ENCODE measurements at places on chromosomes 7 and 10.
A peak's percentile ranks its signal among the peaks of the same experiment; 100 is the strongest.

- no peak for DNase-seq
These were observed 88.5 kb downstream of the AVL9 start for GRCh38 chr7:32583791-32584190.

DNA sequence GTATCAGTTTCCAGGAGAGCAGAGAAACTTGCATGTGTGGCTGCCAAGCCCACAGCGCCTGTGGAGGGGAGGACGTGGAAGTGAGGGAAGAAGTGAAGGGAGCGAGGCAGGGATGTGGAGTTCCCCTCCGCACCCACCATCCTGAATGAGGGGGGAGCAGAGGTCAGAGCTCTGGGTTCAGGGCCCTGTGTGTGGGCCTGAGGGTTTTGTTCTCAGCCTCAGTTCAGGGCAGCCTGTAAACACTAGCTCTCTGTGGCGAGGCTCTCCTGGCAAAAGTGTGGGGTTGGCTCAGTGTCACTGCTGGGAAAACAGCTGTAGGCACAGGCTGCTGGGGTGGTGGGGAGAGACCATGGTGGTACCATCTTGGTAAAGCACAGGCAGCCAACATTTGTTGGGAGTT lies 108.4 kb downstream of the C10orf105 start:
- DNase-seq = no peak

DNA sequence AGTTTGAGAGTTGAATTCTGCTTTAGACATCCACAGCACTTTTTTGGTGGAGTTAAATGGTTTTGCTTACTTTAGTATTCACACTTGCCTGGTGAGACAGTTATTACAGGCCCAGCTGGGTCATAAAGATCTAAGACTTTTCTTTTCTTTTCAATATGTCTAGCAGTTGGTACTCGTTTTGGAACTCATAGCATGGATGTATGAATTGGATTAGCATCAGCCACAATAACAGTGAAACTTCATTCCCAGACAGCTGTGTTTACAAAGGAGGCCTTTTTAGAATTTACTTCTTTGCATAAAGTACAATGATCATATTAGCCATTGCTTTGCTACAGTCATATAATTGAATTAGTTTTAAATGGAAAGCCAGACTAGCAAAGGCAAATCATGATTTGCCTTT lies 168.4 kb upstream of the DKK1 start:
- DNase-seq = no peak

GRCh38 chr7:111212857-111213523 lies 122.1 kb downstream of the LRRN3 start:
- DNase-seq = no peak

DNA sequence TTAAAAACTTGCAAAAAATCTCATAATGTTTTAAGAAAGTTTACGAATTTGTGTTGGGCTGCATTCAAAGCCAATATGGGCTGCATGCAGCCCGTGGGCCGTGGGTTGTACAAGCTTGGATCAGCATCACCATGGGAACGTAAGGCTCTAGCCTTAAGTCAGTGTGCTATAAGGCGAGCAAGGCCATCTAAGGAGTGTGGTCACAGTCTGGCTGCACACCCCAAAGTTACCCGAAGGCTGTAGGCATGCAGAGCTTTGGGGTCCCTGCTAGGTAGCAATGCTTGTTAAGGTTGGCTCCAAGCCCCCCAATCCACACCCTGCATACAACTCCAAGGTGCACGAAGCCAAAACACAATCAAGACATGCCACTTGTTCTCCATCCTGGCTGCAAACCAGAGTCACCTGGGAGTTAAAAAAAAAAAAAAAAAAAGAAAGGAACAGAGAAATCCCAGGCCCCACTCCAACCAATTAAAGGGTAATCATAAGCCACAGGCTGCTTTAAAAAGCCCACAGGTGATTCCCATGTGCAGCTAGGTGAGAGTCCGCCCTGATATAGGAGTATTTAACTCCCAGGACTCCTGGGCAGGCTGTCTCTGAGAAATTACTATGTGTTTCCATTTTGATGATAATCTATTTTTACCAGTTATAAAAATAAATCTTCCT lies 8.5 kb upstream of the PNLIPRP2 start:
- DNase-seq = no peak

- DNase-seq = no peak
These were observed 493.0 kb downstream of the LRMDA start for GRCh38 chr10:75924309-75924902.

- no peak for DNase-seq
These were observed 53.4 kb upstream of the SLC35B4 start for GRCh38 chr7:134370135-134370534.

DNA sequence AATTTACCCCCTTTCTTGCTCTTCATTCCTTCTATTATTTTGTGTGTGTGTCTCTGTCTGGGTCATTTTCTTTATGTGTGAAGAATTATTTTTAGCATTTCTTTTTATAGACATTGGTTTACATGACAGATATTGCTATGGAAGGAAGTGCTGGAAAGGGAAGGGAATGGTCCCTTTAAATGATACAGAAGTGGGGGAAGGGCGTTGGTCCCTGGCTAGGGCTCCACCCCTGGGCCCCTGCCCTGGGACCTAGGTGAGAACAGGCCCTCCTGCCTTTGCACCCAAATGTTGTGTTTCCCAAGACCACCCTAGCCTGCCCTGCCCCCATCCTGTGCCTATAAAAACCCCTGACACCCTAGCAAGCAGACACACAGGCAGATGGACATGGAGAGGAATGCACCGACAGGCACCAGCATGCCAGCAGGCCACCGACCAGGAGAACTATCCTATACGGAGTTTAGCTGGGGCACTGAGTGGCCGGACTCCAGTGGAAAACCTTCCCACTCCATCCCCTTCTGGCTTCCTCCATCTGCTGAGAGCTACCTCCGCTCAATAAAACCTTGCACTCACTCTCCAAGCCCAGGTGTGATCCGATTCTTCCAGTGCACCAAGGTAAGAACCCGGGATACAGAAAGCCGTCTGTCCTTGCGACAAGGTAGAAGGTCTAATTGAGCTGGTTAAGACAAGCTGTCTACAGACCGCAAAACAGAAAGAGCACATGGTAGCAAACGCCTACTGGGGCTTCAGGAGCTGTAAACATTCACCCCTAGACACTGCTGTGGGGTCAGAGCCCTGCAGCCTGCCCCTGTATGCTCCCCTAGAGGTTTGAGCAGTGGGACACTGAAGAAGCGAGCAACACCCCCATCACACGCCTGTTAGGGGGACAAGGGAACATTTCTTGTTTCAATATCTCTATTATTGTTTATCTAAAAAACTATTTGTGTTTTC lies 515.7 kb downstream of the SORCS1 start:
- DNase-seq = no peak

GRCh38 chr10:110841767-110842267 lies 29.9 kb upstream of the PDCD4 start:
- peak; percentile 19 for DNase-seq

DNA sequence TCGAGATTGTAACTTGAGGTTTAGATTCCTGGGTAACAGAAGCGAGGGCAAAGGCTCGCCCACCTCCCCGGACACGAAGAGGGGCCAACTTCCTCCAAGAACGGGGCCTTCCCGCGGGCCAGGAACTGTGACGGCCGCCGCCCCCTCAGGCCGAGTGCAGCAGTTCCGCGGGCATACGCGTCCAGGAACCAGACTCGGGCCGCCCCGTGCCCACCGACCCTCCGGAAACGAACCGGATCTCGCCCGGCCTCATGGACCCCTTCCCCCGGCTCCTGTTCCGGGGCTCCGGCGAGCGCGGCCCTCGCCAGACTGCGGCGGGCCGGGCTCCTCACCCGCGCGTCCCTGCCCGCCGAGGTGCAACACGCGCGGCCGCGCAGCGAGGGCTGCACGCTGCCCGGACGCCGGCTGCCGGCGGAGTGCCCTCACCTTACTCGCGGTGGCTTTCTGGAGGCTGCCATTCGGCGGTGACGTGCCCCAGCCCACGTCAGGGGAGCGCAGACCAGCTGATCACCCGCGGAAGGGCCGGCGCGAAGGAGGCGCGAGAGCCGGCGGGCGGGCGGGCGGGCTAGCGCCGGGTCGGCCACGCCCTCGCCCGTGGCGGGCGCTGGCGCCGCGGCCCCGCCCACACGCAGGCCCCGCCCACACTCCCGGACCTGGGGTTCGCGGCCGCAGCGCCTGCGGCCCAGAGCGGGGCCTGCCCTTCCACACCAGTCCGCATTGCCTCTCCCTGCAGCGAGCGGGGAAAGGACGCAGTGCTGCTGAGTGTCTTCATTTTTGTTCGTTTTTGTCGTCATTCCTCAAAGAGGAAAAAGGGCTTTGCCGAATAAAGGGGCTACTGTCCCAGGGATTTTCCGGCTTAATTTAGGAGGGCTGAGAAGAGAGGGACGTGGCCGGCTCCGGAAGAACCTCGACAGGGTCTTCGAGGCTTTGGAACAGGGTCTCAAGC lies at the start of gene XPNPEP1:
TSS of gene XPNPEP1 (minus strand) at position 536 of the 946 bp plus-strand sequence. CDS start at position 458, 78 bp downstream.
- peak; percentile 76 for DNase-seq

GRCh38 chr7:16939161-16939560 lies 57.4 kb upstream of the AGR3 start:
- no peak for DNase-seq

DNA sequence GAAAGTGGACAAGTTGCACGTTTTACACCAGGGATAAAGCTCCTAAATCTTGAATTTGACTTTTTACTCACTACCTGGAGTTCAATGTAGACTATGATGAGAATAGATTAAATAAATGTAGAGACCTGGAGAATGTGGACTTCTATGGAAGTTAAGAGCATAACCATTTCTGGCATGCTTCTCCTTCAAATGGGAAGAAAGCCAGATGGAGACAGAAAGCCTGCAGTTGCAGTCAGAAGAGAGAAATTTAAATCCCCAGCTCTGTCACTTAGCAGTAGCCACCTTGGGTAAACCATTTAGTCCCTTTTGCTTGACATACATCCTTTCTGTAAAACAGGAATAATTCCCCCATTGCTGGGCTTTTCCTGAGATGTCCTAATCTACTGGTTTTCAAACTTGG lies 355.3 kb upstream of the AUTS2 start:
- DNase-seq = no peak

DNA sequence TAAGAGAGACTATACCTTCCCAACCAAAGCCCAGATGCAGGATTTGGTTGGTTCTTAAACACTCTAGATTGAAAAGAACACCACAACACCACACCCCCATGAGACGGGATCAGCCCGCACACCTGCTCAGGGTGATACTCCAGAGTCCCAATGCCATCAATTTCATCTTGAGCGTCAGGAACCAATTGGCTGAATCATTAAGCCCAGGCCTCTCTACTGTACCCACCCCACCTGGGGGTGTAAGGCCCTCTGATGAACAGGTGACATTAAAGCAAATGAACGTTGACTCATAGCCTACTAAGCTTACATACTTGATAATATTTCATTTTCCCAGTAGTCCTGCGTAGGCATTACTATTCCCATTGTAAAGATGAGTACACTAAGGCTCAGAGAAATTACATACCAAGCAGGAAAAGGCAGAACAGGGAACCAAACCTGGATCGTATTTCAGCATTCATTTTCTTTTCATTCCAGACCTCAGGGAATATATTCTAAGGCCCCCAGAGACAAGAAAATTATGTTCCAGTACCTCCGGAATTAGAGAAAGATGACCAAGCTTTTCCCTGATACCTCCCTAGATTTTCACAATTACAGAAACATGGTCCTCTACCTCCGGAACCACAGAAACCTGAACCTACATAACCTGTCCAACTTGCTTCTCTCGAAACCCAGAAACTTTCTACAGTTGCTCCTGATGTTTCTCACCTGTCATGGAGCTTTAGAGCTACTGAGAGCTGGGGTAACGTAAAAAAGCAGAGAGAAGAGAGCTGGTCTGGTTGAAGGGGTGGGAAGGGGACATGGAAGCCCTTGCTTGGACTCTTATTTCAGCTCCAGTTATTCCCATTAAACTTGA lies 43.1 kb upstream of the KDM7A start:
- no peak for DNase-seq

DNA sequence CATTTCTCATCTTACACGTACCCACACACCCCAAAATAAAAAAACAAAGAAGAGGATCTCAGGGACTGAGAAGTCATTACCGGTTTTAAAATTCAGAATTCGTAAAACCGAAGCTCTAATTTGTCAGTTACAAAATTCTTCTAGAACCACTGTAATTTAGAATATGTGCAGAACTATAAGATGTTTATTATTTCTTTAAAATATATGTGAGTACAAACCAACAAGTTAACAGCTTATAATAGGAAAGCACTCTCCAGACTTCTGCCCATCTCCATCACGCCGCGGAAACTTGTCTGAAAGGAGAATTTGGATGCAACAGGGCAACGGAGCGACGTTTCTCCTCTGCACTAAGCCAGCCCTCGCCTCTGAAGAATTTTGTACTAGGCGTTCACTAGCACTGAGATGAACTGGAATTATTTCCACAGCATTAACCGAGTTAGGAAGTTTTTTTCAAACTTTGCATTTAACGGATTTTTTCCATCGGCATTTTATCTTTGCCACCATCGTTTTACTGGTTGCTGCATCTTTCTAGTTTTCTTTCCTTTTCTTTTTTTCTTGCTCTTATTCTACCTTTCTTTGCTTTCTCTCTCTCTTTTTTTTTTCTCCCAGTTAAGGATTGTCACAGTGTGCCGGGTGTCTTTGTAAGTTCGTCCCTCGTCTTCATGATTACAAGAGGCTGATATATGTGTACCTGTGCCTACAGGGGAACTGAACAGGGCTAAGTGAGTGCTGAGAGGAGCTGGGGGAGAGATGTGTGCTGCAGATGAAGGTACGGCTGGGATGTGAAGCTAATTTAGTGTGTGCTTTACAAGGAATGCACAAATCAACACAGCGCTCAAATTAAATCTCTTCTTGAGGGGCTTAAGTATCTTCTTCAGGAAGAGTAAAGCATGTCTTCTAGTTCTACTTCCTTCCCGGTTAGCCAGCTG lies 295.9 kb upstream of the NFE2L3 start:
- no peak for DNase-seq

- DNase-seq = peak; percentile 33
These were observed 63.1 kb upstream of the ZPBP start for GRCh38 chr7:50156163-50156562.

DNA sequence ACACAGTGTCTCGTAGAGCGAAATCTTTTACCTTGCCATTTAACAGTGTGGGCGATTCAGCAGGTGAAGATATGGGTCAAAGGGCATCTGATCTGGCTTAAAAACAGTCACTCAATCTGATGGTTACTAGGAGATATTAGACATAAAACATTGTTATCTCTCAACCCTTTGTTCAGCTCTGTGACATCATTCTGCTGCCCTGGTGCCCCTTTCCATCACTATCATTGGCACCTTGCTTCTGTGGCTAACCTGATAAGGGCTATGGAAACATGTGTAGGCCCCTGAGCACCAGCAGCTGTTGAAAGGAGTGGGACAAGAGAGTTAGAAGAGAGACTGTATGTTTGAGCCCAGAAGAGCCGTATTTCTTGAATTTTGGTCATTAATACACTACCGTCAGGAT lies 650.3 kb downstream of the PHTF2 start:
- no peak for DNase-seq

GRCh38 chr10:72043016-72043834 lies 45.1 kb downstream of the SPOCK2 start:
- DNase-seq = no peak

Data from activated naive CD4-positive, alpha-beta T cell treated with anti-CD3 and anti-CD28 coated beads, Interleukin-2, amount 50 U/mL, for 16 hours (primary cell).